ENCODE measurements at places on chromosomes 6 and 20.

DNA sequence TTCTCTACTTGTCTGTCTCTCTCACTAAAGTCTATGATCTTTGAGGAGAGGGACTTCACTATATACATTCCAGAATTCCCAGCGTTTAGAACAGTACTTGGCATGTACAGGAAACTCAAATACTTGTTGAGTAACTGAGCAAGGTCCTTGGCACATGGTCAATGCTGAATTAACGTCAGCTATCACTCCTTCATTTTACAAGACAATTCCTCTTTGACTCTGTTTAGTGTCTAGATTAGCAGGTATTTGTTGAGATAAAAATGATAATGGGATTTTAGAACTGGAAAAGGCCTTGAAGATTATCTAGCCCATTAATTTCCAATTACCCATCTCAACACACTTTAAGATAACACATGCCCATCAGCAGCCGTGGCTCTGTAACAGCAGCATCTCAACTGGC, 6.6 kb upstream of the GUCA1B start:
- DNase-seq = no peak

- no peak for DNase-seq
Measured at GRCh38 chr6:116471531-116471930, 10.4 kb downstream of the CALHM6 start.

DNA sequence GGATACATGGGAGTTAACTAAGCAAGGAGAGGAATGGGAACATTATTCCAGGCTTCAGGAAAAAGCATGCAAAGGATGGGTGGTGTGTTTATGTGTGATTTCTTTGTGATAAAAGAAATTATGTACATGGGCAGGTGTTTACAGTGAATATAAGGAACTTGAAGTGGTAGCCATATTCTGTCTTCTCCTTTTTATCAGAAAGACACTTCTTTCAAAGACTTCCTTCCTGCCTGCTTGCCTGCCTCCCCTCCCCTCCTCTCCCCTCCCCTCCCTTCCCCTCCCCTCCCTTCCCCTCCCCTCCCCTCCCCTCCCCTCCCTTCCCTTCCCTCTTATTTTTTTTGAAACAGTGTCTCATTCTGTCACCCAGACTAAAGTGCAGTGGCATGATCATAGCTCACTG, 14.4 kb downstream of the CYB5R4 start:
- DNase-seq = no peak

- DNase-seq = no peak
Measured at GRCh38 chr6:13474360-13474759, 13.0 kb downstream of the GFOD1 start.

DNA sequence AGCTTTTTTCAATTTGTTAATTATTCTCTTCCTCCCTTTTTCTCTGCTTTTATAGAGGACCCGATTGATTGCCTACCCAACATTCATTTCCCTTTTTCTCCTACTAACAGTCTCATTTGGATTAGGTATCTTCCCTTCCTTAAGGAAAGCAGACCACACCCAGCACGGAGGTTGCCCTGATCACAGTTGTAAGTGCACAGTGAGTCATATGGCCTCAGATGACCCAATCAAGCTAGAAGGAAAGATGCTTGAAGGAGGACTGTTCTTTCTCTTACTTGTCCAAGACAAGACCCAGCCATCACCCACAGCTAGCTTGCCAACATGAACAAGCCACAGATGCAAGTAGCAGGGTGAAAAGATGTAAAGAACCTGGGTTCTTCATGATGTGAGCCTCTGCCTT, 518.6 kb downstream of the PKHD1 start:
- DNase-seq = peak; percentile 10

GRCh38 chr6:88698661-88699060, 264.8 kb downstream of the RNGTT start:
- no peak for DNase-seq

DNA sequence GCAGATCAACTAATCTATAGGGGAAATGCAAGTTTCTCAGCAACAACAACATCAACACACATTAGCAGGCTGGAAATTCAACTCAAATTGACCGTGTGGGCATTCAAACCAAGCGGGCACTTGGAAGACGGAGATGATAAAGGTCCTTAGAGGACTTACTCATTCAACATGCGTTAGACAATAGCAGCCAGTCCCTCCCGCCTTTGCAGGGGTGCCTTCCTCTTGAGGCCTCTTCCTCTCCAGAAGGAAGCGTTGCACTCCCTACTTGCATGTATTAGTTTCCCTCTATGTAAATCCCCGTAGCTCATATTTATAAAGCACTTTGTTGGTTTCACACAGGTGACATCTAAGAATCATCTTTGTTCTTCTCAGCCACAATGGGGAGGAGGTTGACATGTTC, 300.8 kb upstream of the STXBP5 start:
- no peak for DNase-seq

- no peak for DNase-seq
Measured at GRCh38 chr6:45375449-45375848, 2.3 kb downstream of the SUPT3H start.

DNA sequence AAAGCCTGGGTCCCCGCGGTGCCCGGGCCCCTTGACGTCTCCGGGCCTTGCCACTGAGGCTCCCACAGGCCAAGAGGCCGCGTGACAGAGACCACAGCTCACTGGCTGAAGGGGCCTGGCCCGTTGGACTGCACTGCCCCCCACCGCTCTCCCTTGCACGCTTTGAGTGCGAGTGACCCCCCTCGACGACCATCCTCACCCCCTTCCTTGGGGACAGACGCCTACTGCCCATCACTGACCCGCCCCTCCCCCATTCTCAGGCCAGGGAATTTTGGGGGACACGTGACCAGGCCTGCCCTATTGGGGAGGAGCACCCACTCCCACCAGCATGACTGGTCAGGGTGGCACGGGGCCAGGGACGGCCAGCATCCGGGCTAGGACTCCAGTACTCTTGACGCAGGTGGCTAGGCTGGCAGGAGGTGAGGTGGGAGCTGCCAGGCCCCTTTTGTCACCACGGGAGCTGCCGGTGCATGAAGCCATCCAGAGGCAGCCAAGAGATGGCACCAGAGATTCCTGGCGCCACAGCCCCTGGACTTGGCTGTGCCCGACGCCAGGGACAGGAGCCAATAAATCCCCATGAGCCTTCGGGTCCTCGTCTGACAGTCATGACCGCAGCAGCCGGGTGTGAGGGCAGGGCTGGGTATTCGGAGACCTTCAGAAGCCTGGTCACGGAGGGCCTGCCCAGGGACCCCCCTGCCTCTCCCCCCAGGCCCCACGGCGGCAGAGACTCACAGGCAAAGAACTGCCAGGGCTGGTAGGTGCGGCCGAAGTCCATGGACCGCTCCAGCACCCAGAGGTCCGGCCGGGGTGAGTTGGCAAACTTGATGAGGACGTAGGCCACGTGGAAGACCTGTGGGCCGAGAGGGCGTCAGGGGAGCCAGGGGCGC, 14.5 kb downstream of the LAMA5 start:
- DNase-seq = no peak

- DNase-seq = no peak
Measured at GRCh38 chr6:45970326-45970725, 45.3 kb downstream of the CLIC5 start.

DNA sequence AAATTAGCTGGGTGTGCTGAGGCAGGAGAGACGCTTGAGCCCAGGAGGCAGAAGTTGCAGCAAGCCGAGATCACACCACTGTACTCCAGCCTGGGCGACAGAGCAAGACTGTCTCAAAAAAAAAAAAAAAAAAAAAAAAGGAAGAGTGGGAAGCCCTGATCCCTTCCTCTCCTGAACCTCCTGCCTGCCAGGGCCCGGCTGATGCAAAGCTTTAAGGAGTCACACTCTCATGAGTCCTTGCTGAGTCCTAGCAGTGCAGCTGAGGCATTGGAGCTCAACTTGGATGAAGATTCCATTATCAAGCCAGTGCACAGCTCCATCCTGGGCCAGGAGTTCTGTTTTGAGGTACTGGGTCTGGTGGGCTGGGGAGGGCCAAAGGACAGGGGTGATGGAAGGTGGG, 15.1 kb downstream of the SYNGAP1 start:
- no peak for DNase-seq

GRCh38 chr20:62007127-62007647, 58.5 kb downstream of the TAF4 start:
- DNase-seq = no peak

Measured in urothelium cell line (cell line).